ENCODE measurements at places on chromosomes 11 and 22.

- no peak for DNase-seq
Observed at GRCh38 chr22:39942439-39943230, 17.6 kb upstream of the TMA7B start.

DNA sequence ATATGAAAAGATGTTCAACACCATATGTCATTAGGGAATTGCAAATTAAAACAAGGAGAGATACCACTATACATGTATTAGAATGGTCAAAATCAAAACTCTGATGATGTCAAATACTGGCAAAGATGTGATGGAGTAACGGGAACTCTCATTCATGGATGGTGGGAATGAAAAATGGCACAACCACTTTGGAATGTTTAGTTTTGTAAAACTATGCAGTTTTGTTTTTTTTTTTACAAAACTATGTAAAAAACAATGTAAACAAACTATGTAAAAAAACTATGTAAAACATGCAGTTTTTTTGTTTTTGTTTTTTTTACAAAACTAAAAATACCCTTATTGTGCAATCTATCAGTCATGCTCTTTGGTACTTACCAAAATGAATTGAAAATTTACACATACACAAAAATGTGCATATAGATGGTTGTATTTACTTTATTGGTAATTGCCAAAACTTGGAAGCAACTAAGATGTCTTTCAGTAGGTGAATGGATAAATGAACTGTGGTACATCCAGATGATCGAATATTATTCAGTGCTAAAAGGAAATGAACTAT lies 5.0 kb upstream of the USP47 start:
- DNase-seq: no peak

DNA sequence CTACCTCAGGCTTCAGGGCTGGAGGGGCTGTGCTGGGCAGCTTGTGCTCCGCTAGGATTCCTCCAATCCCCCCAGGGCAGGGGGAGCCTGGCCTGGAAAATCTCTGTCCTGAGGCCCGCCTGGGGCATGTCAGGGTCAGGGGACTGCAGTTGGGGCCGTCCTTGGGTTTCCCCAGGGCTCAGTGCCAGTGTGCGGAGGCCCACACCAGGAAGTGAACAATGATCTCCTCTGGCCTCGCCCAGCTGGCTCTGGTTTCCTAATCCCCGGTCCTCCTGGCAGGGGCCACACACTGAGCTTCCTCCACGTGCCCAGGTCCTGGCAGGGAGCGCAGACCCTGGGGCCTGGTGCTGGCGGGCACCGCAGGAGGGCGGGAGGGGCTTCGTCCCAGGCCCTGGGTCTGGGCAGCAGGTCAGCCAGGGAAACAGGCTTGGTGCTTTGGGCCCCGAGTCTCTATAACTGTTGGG lies 1.4 kb upstream of the MUC2 start:
- DNase-seq: no peak

- DNase-seq: no peak
Observed at GRCh38 chr11:2812371-2812991, 73.1 kb downstream of the CDKN1C start.

DNA sequence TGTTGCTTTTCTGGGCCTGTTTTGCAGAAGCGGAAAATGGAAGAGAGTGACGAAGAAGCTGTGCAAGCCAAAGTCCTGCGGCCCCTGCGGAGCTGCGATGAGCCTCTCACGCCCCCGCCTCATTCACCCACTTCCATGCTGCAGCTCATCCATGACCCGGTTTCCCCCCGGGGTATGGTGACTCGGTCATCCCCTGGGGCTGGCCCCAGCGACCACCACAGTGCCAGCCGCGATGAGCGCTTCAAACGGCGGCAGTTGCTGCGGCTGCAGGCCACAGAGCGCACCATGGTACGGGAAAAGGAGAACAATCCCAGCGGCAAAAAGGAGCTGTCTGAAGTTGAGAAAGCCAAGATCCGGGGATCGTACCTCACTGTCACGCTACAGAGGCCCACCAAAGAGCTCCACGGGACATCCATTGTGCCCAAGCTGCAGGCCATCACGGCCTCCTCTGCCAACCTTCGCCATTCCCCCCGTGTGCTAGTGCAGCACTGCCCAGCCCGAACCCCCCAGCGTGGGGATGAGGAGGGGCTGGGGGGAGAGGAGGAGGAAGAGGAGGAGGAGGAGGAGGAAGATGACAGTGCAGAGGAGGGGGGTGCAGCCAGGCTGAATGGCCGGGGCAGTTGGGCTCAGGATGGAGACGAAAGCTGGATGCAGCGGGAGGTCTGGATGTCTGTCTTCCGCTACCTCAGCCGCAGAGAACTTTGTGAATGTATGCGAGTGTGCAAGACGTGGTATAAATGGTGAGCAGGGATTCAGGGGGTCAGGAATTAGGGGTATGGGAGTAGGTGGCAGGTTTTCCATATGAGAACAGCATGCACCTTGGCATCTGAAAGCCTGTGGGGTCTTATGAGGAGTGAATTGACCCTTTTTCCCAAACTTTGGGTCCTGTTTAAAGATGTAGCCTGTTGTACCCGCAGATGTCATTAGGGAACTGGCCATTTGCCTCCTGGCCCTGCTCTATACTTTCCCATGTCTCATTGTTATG lies 15.9 kb upstream of the GRK2 start:
- no peak for DNase-seq

- no peak for DNase-seq
Observed at GRCh38 chr22:30600921-30601320, 6.1 kb upstream of the TCN2 start.

GRCh38 chr22:44516841-44517240 lies 18.8 kb upstream of the RTL6 start:
- DNase-seq: no peak

All from activated T-cell treated with anti-CD3 and anti-CD28 coated beads for 48 hours (primary cell).